Hematopoietic multipotent progenitor cell treated with erythropoietin and hydrocortisone succinate and interleukin-3 and kit ligand, for 6 days (in vitro differentiated cells): ENCODE measurements at places on chromosomes 3 and 15.
A peak's percentile ranks its signal among the peaks of the same experiment; 100 is the strongest.

DNA sequence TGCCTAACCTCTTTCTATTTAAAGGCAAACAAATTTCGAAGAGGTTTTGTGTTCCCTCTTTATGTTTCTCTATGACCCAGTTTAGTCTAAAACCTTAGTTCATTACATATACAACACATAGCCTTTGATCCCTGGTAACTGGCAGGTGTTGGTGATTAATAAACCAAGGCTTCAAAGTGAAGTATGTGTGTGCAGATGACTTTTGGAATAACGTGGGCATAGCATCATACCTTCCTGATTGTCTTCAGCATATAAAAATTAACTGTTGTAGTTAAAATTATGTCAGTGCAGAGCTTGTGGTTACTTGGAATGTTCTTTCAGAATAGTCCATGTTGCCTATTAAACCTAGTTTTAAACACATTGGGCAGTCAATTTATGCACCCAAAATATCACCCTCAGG, 608.3 kb downstream of the ROBO2 start:
- DNase-seq: no peak

DNA sequence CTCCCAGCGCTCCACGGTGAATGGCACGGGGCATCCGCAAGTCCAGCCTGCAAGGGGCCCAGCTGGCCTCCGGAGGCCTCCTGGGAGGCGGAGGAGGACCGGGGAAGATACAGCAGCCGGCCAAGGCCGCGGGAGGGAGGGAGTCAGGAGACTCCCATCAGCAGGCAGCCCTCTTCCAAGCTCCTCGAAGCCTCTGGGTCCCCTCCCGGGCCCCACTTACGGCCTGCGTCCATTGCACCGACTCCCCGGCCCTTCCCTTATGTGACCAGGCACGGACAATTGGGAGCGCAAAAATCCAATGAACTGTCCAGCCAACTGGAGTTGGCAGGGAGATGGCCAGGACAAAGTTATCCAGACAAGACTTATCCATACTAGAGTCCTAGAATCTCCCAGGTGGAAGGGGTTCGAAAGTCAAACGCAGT, 668 bp downstream of the MFGE8 start:
- no peak for DNase-seq

DNA sequence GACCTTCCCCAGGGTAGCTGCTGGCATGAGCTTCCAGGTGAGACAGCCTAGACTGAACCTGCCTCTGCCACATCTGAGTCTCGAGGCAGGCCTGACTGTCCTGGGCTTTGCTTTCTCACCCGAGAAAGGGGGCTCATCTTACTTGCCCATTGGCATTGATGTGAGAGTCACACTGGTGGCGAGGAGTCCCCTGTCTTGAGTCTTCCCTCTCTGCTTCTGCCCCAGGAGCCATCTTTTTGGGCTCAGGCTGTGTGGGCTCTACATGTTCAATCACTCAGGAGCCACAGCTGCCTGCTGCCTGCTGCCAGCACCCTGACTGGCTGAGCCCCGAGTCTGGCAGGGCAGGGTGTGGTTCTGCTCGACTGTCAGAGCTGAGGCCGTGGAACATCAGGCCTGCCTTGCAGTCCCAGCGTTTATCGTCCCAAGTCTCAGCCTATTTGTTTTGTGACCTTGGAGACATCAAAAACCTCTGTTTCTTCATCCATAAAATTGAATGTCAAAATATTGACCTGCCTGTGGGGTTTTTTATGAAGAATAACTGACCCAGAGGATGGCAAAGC, 132.5 kb downstream of the DNAJB8 start:
- DNase-seq: no peak

DNA sequence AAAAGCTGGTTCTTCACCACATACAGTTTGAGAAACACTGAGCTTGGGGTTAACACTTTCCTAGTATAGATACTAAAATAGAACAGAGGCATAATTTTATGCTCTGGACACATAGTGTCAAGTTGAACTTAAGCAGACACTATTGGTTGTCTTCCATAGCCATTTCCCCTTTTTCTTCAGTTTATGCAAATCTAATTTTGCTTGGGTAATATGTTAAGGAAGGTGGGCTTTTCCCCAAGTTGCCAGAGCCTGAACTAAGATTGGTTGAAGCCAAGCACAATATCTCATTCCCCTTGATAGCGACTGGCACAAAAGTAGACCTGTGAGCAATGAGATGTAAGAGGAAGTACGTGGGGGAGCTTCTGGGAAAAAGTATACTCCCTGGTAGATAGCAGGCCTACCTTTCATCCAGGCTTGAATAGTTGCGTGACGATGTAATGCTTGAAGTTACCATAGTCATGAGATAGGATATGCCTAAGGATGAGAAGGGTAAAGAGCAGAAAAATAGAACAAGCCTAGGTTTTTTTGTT, 4.5 kb upstream of the POPDC2 start:
- no peak for DNase-seq

GRCh38 chr3:89306540-89306939, 199.1 kb downstream of the EPHA3 start:
- no peak for DNase-seq

DNA sequence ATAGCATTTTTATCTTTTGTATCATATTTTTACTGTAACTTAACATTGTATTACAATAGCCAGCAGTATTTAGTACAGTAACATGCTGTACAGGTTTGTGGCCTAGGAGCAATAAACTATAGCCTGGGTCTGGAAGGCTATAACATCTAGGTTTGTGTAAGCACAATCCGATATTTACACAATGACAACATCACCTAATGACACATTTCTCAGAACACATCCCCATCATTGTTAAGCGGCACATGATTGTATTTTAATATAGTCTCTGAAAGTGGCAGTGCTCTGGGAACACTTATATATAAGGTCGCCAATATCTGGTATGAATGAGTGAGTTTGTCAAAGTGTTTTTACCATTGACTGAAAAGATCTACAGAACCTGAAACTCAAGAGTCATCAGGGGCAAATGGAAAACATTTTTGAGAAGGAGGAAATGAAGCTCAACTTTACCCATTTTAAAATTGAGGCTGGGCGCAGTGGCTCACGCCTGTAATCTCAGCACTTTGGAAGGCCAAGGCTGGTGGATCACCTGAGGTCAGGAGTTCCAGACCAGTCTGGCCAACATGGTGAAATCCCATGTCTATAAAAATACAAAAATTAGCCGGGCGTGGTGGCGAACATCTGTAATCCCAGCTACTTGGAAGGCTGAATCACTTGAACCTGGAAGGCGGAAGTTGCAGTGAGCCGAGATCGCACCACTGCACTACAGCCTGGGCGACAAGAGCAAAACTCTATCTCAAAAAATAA, 38.8 kb upstream of the TNFSF10 start:
- no peak for DNase-seq

GRCh38 chr3:8996681-8997121, 33.4 kb upstream of the RAD18 start:
- DNase-seq: no peak

GRCh38 chr15:63107895-63108546, 13.6 kb upstream of the LACTB start:
- DNase-seq: no peak

- no peak for DNase-seq
These were observed 430.2 kb upstream of the MCTP2 start for GRCh38 chr15:93801206-93801605.

DNA sequence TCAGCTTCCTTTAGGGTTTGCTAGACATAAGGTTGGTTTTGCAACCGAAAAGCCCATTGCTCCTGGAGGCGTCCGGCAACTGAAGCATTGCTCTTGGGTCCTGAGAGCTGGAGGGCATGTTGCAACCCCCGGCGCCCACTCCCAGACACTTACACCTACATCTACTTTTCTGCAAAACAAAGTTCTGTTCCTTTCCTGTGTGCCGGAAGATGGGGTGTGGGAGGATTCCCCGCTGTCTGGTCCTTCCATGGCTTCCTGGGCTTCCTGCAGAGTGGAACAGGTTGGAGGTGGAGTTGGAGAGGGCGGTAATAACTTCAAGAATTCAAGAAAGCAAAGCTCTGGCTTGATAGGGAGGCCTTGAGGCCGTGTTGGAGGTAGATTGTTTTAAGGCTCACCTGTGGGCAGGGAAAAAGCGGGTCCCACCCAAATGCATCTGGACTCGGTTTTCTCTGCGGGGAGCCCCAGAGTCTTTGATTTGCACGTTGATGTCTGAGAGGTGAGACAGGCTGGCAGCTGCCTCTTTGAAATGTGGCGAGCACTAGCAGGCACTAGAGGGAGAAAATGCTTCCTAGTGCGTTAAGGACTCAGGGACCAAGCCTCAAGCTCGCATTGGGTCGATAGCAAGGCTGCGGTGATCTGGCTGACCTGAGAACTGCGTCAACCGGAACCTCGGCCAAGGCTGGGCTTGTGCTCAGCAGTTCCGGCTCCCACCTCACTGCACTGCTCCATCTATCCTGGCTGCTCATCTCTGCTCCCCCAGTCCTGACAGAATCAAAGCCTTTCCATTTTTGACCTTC, 39.5 kb downstream of the NR2F2 start:
- no peak for DNase-seq

GRCh38 chr3:32488474-32489008, 14.1 kb downstream of the CMTM6 start:
- peak; percentile 27 for DNase-seq

- DNase-seq: peak; percentile 87
These were observed 103.3 kb downstream of the IL1RAP start for GRCh38 chr3:190617185-190617584.

- no peak for DNase-seq
These were observed 1.5 kb downstream of the SLC15A2 start for GRCh38 chr3:121895736-121896135.

- DNase-seq: no peak
These were observed 57.3 kb downstream of the THRB start for GRCh38 chr3:24437326-24437725.

- no peak for DNase-seq
These were observed 153.3 kb downstream of the B3GALNT1 start for GRCh38 chr3:160951642-160952487.

GRCh38 chr3:178205740-178206139, 330.5 kb upstream of the KCNMB2 start:
- no peak for DNase-seq

- no peak for DNase-seq
These were observed 23.1 kb downstream of the RIOX2 start for GRCh38 chr3:97949110-97949485.

- no peak for DNase-seq
These were observed 32.9 kb downstream of the CRYGS start for GRCh38 chr3:186511245-186511644.

DNA sequence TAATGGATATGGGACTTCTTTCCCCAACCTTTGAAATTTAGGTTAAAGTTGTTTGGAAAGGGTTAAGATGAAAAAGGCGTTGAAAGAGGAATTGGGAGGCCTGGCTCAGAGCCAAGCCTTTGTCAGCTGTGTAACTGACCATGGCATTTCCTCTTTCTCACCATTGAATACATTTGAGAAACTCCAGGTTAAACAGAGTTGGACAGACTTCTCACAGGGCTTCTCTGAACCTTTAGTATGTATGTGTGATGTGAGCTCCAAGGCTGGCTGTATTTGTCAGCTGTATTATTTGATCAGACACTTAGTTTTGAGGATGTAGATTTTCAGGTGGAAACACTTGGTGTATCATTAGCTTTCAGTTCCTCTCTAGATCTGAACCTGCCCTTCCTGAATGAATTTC, 136.4 kb upstream of the GOLGA6L4 start:
- DNase-seq: peak; percentile 73

- peak; percentile 40 for DNase-seq
These were observed 143.9 kb downstream of the GABRB3 start for GRCh38 chr15:26628879-26629529.

GRCh38 chr3:33153782-33154181, 40.0 kb downstream of the CRTAP start:
- DNase-seq: no peak

DNA sequence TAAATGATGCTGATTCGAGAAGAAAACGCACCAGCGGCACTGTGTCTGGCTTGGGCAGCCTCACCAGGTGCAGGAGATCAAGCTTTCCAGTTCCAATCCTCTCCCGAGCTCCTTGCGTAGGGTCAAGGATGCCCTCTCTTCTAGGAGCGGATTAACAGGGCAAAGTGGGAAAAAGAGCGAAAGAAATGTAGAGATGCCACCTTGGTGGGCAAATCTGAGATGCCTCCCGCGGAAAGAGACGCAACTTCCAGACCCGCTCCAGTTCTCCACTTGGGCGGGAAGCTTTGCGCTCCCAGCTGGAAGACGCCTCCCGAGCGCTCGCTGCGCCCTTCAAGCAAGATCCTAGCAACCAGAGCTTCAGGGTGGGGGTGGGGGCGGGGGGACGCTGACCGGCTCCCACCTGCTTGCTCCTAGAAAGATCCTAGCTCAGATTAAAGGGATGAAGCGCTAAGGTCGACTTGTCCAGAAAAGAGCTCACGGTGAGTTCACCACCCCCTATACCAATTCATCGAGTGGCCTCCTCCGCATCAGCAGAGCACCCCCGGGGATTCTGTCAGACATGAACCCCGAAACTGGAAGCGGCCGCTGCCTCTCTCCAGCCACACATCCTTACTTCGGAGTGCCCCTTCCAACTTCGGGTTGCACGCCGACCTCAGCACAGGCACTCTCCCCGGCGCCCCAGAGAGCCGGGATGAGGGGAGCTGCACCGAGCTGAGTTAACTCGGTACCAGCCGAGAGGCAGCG, 769 bp downstream of the TAFA4 start:
- DNase-seq: no peak

GRCh38 chr3:80014576-80014975, 246.8 kb upstream of the ROBO1 start:
- no peak for DNase-seq

DNA sequence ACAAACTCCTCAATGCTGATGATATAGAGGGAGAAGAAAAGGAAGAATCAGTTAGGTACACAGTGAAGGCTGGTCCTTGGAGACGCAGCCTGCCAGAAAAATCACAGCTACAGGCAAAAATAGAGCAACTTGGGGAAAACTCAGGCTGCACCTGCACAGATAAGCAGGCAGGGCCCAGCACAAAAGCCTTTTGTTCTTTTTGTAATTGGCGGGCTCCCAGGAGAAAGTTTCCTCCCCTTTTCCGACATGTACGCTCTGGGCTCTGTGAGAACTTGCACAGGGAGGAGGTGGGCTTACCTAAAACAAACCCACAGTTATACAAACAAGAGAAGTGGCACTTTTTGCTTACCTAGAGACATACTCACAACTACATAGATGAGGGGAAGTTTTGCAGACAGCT, 813.4 kb upstream of the EPHA6 start:
- no peak for DNase-seq

GRCh38 chr15:78302579-78303312, 3.3 kb upstream of the SKIC8 start:
- peak; percentile 51 for DNase-seq

DNA sequence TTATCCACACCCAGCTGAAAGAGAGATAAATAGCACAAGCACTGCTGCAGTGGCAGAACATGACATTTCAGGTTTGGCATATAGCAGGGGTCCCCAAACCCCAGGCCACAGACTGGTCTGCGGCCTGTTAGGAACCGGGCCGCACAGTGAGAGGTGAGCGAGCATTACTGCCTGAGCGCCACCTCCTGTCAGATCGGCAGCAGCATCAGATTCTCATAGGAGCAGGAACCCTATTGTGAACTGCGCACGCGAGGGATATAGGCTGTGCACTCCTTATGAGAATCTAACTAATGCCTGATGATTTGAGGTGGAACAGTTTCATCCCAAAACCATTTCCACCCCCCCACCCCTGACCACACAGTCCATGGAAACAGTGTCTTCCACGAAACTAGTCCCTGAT, 54.6 kb downstream of the CCR4 start:
- DNase-seq: peak; percentile 13
